ENCODE measurements at places on chromosomes 13 and 19. TPM values are rescaled to one million over a fixed set of nuclear protein-coding genes. Genes with fewer than 3 reads are reported as not detected.

DNA sequence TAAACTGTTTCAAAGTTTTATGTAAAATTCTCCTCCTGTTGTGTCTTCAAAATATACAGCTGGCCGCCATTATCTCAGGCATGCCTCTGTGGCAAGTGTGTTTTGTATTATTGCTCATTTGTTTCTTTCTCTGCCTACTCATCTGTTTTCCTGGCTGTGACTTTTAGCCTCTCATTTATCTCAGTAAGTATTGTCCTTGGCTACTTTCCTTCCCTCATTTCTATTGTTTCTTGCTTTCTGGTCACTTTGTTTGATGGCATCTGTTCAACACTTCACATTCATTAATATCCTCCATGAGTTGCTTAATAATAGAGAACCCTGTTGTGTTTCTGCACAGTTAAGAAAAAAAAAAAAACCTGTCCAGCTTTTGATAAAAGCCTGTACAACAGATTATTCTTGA is 869.4 kb downstream of the PCDH17 start:
- DNase-seq = no peak

DNA sequence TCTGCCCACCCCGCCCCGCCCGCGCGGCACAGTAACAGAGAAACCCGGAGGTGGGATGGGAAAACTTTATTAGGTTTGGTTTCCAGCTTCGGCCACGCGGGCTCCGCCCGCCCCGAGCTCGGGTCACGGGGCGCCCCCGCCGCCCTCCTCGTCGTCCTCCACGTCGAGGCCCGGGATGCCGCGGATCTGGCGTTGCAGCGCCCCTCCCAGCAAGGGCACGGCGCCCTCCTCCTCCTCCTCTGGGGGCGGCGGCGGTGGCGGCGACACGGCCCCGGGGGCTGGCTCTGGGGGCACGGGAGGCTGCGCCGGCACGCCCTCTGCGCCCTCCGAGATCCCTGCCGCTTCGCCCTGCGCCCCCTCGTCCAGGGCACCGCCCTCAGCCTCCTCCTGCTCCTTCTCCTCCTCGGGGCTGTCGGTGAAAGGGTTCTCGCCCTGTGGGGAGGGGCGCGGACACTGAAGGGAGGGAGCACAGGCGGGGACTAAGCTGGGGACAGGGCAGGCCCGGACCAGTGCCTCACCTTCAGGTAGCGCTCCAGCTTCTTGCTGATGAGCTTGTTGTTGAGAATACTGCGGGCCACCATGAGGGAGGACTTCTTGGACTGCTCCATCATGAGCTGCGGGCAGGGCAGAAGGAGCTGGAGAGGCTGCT is 536 bp upstream of the AKAP8 start:
- peak; percentile 50 for DNase-seq

GRCh38 chr13:112870737-112871287 is 98.2 kb upstream of the MCF2L start:
- no peak for DNase-seq

- no peak for DNase-seq
Observed at GRCh38 chr13:67821606-67822005, 591.5 kb upstream of the PCDH9 start.

DNA sequence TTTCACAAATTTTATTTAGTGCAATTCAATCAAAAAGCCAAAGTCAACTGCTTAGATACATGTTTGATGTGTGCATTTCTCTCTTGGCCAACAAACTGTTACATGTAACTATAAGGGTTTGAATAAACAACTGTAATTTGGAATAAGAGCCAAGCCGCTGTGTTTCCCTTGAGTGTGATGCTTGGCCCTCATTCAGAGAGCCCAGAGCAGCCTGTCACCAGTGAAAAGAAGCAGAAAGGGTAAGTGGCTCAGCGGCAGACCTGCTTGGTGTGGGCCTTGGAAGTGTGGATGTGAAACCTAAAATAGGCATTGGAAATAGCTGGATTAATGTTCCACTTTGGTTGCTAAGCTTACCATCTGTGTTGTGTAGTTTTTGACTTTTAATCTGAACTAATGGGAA is 924.6 kb downstream of the OLFM4 start:
- no peak for DNase-seq

DNA sequence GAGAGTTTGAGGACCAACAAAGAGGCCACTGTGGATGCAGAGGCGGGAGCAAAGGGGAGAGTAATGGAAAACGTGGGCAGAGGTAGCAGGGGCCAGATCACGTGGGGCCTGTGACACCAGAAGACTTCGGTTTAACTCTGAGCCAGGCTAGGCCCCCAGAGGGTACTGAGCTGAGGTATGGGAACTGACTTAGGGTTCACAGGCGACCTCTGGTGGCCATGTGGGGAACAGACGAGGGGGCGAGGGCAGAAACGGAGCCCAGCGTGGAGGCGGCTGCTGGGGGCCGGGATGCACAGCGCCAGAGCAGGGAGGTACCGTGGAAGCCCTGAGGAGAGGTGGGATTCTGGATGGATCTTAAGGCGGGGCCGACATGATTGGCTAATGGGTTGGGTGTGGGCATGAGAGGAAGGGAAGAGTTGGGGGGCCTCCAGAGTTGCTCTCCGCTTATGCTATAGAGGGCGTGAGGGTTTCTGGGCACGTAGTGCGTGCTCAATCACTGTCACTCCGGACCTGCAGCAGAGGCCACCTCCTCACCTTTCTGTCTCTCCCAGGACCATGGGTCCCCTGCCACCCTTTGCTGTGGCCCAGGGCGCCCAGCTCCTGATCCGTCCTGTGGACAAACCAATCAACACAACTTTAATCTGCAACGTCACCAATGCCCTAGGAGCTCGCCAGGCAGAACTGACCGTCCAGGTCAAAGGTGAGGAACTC is 13.7 kb downstream of the PVR start:
- peak; percentile 59 for DNase-seq

- peak; percentile 24 for DNase-seq
Observed at GRCh38 chr13:51453959-51454703, 1.3 kb upstream of the INTS6 start.

DNA sequence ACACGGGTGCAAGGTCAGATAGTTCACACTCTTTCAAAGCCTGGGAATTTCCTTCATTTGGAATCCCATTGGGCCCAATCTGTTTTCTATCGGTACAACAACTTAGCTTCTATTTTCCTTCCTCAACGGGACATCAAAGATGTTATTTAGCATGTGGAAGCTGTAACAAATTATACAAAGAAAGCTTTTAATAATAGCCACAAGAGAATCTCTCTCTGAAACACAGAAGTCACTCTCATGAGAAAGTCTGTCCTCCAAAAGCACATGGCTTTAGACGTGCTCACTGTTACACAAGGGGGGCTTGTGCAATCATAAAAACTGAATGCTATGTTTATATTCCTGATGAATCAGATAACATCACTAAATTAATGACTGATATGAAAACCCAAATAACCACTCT is 28.9 kb upstream of the CYSLTR2 start:
- no peak for DNase-seq

DNA sequence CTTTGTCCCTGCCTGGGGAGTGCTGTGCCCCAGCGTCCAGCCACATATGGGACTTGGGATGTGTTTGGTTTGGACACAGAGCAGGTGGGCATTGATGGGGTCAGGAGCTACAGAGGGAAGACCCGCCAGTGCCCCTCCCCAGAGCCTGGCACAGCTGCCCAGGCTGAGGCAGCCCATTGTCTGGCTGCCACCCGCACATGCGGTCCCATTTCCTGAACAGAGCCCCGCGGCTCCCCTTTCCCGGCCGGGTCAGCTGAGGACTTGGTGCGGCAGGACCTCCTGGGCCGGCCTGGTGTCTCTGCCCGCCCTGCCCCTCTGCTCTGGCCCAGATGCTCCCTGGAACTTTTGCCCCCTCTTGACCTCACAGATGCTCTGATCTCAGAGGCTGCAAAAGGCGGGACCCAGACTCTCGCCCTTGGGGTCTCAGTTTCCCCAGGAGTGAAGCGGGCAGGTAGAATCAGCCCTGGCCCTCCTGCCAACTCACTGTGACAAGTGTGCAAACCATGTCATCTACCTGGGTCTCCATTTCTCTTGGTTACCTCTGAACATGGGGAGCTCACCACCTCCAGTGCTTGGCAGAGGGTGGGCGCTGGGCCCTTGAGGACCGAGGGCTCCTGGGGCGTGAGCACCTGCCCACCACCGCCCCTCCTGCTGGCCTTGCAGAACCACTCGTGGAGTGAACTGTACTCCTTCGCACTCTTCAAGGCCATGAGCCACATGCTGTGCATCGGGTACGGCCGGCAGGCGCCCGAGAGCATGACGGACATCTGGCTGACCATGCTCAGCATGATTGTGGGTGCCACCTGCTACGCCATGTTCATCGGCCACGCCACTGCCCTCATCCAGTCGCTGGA is 17.8 kb downstream of the HCN2 start:
- no peak for DNase-seq

DNA sequence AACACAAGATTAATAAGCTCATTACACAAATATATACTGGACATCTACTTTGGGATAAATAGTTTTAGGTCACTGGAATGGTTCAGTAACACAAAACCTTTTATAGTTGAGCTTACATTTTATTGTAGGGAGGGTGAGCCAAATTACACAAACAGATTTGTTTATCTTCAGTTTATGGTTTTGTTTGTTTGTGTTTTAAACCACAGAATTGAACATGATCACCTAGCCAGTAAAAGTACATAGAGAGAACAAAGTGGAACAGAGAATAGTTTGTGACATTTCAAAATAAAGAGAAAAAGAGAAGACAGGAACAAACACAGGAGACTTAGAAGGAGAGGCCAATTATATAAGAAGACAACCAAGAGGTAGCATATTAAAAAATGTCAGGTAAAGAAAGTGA is 1930.2 kb upstream of the PCDH20 start:
- no peak for DNase-seq

DNA sequence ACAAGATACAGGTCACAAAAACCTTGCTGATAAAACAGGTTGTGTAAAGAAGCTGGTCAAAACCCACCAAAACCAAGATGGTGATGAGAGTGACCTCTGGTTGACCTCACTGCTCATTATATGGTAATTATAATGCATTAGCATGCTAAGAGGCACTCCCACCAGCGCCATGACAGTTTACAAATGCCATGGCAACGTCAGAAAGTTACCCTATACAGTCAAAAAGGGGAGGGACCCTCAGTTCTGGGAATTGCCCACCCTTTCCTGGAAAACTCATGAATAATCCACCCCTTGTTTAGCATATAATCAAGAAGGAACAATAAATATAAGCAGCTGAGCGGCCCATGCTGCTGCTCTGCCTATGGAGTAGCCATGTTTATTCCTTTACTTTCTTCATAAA is 434.1 kb downstream of the ZNF536 start:
- DNase-seq = no peak

DNA sequence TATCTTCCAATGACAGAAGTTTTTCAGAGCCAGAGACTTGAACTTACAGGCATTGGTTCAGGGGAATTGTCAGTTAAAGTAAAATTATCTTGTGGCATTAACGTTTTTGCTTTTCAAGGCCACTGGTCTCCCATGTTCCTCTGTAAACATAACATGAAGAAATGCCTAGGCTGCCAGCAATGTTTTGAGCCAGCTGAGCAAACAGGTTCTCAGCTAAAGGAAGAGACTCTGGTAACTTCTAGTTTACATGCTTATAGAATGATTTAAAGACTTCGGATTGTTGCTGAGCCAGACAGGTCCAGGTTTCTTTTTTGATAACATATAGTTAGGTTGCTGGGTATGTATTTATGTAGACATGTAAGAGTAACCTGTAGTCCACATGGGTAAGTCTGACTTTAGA is 35.7 kb downstream of the ZNF493 start:
- DNase-seq = no peak

- DNase-seq = no peak
Observed at GRCh38 chr13:43797159-43797558, 10.4 kb upstream of the ENOX1 start.

- no peak for DNase-seq
Observed at GRCh38 chr13:66329988-66330451, 900.1 kb downstream of the PCDH9 start.

GRCh38 chr13:35856084-35856483 is 275.1 kb downstream of the DCLK1 start:
- DNase-seq = no peak

GRCh38 chr19:52922841-52923777 is at the start of gene ZNF888:
Gene ZNF888 (minus strand): TSS chr19:52923428. CDS start chr19:52917873, 5,555 bp downstream.
- DNase-seq = peak; percentile 89

- no peak for DNase-seq
Observed at GRCh38 chr13:113233101-113233500, 23.7 kb downstream of the CUL4A start.

- DNase-seq = no peak
Observed at GRCh38 chr13:102147353-102147752, 254.5 kb downstream of the FGF14 start.

GRCh38 chr13:87884884-87885283 is 213.7 kb downstream of the SLITRK5 start:
- DNase-seq = no peak

The WTIP gene
- 19.5 TPM for total RNA-seq

The ATP4A gene
- not detected for total RNA-seq

The MEF2B gene
- total RNA-seq = 0.49 TPM

The ZFP30 gene
- total RNA-seq = 7.7 TPM

The KCNK6 gene
- 4.2 TPM for total RNA-seq

The CACTIN gene
- total RNA-seq = 14.5 TPM

The ANGPTL8 gene
- not detected for total RNA-seq

The LAIR1 gene
- 5.1 TPM for total RNA-seq

All from left ventricle myocardium inferior (tissue), 1 donor.